Frontal cortex (tissue), 4 donors: ENCODE measurements at places on chromosomes 1 and 21. TPM values are rescaled to one million over a fixed set of nuclear protein-coding genes. Genes with fewer than 3 reads are reported as not detected.

The LIPI gene
- not detected for total RNA-seq

The COL6A1 gene
- 41.6 TPM for total RNA-seq

The CA6 gene
- not detected for total RNA-seq

The IGSF5 gene
- total RNA-seq: 1.2 TPM

The VWA5B1 gene
- under 0.01 TPM for total RNA-seq

The EXTL1 gene
- total RNA-seq: 1.2 TPM

The CACNA1S gene
- under 0.01 TPM for total RNA-seq

The PLEKHN1 gene
- total RNA-seq: not detected

The RASAL2 gene
- 28.9 TPM for total RNA-seq

The SYT14 gene
- 51.4 TPM for total RNA-seq

The C1orf52 gene
- 27.7 TPM for total RNA-seq

The TTC22 gene
- under 0.01 TPM for total RNA-seq

The ZNF124 gene
- total RNA-seq: 671 TPM

The TSPAN1 gene
- 0.82 TPM for total RNA-seq

The WDR3 gene
- total RNA-seq: 22.4 TPM
